ENCODE measurements at places on chromosomes 2 and 18. TPM values are rescaled to one million over a fixed set of nuclear protein-coding genes. Genes with fewer than 3 reads are reported as not detected.

Gene GKN2
- not detected for total RNA-seq

Gene TWIST2
- total RNA-seq = not detected

Gene IL36A
- 1.2 TPM for total RNA-seq

Gene HOXD3
- total RNA-seq = not detected

Gene LRRTM4
- not detected for total RNA-seq

Gene EHD3
- total RNA-seq = 3.6 TPM

Gene MYOM1
- total RNA-seq = 5.6 TPM

Gene PRKD3
- total RNA-seq = 47.3 TPM

Gene ST6GAL2
- not detected for total RNA-seq

Gene CRYBA2
- total RNA-seq = not detected

Gene PARD6G
- 0.25 TPM for total RNA-seq

Gene HNMT
- 0.11 TPM for total RNA-seq

Gene VWC2L
- not detected for total RNA-seq

Gene SOX11
- total RNA-seq = not detected

Gene MALL
- 0.55 TPM for total RNA-seq

Gene TSGA10
- 32.1 TPM for total RNA-seq

Gene OLA1
- total RNA-seq = 39.6 TPM

Gene GEN1
- 8.2 TPM for total RNA-seq

Gene LINC00305
- not detected for total RNA-seq

Gene TOGARAM2
- 0.47 TPM for total RNA-seq

Gene RAD51AP2
- total RNA-seq = not detected

Gene CLEC4F
- total RNA-seq = not detected

Gene ATL2
- total RNA-seq = 71.8 TPM

Gene DYSF
- 3.4 TPM for total RNA-seq

Gene SCTR
- not detected for total RNA-seq

Gene UGT1A5
- total RNA-seq = not detected

Gene CCNYL1
- 11.7 TPM for total RNA-seq
